ENCODE measurements at places on chromosomes 4 and X.

DNA sequence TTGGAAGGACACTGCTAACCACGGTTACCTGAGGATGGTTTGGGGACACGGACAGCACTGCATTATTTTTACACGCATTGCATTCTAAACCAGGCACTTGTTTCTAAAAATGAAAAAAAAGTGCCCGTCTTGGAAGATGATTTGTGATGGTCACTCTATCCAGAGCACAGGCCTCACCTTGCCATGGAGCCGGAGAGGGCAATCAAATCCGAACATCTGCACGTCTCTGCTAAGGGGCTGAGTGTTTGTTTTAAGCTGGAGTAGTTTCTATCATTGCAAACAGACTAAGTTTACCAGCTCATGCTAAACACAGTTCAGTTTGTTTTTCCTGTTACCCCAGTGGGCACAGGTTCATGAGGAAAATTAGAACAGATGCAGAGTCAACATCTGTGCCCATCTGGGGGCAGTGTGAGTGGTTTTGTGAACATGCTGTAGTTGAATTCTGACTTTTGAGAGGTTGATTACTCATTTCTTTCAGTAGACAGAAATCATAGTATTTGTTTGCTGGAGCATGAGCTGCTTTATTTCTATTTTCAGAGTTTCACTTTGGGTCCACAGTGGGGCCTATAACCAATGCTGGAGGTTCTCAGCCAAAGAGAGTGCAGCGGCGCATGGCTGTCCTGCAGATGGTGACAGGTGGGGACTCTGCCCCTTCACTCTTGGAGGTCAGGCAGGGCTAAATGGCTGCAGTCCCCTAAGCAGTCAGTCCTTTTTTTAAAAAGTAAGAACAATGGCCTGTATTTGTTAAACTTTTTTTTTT lies 65.4 kb upstream of the ENPP6 start:
- no peak for DNase-seq

DNA sequence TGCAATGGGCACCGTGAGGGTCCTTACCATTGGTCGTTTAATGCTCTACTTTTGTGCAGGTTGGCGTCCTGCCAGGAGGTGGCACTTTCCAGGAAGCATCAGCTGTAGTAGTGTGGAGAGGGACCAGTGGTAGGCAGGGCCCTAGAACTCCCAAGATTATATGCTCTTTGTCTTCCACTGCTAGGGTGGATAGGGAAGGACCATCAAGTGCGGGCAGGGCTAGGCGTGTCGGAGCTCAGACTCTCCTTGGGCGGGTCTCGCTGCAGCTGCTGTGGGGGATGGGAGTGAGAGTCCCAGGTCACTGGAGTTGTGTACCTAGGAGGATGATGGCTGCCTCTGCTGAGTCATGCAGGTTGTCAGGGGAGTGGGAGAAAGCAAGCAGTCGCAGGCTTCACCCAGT lies 134.7 kb downstream of the KLF8 start:
- DNase-seq: no peak

DNA sequence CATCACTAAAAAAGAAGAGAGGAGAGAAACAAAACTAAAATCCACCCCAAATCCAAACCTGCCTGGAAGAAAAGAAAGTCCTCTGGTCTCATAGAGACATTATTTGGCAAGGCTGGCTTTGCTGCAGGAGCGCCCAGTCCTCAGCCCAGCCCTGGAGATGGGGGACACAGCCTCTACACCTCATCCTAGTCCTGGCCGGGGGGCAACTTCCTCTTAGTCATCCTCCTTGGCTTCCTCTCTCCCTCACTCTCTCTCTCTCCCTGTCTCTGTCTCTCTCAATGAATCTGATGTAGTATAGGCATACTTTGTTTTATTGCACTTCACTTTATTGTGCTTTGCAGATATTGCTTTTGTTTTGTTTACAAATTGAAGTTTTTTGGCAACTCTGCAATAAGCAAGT lies 55.8 kb upstream of the MAGEB10 start:
- no peak for DNase-seq

GRCh38 chr4:130484826-130485225 lies 1388.9 kb downstream of the C4orf33 start:
- DNase-seq: no peak

- no peak for DNase-seq
Measured at GRCh38 chrX:44227991-44228390, 115.5 kb downstream of the EFHC2 start.

Data from AG20443 (cell line).